Activated T-cell treated with anti-CD3 and anti-CD28 coated beads for 4 hours (primary cell): ENCODE measurements at places on chromosomes 4 and X.

GRCh38 chr4:144574509-144574908 lies 71.4 kb upstream of the HHIP start:
- no peak for DNase-seq

- no peak for DNase-seq
These were observed 46.7 kb downstream of the CXorf49B start for GRCh38 chrX:71809886-71810285.

DNA sequence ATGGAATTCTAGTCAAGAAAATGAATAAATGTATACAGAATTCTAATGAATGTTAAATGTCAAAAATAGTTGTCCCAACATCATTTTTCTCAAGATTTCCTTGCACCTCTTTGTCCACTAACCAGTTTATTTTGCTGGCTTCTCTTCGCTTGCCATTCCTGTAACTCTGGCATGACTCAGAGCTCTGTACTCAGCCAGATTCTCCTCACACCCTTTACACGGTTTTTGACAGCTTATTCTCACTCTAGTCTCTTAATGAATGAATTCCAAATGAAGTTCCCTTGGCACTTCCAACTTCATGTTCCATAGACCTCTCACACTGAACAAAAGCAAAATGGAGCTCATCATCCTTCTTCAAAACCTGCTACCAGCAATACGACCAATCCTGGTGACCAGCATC lies 419.3 kb upstream of the SLIT2 start:
- DNase-seq: no peak

- no peak for DNase-seq
These were observed 10.0 kb downstream of the TMEM164 start for GRCh38 chrX:110012818-110013485.

DNA sequence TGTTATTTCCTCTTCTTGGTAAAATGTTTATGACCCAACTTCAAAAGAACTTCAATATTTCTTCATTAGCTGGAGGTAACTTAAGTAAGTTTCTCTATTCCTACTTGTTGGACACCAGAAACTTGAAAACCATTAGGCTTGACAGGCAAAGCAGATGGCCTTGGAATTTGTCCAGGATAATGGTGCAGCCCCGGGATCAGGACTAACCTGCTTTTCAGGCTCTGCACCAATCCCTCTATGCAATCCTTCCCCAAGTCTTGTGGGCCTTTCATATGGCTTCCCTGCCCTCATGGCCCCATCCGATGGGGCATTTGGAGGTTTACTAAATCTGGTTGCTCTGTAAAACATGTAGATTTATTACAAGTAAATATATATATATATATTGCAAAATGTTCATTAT lies 68.5 kb downstream of the SPINK2 start:
- DNase-seq: no peak

- no peak for DNase-seq
These were observed 40.3 kb downstream of the PPP3CA start for GRCh38 chr4:101306764-101307615.

- no peak for DNase-seq
These were observed at the start of gene BGN for GRCh38 chrX:153494541-153495361. BGN (plus strand) TSS chrX:153494980; CDS start chrX:153504632, 9,652 bp downstream.

DNA sequence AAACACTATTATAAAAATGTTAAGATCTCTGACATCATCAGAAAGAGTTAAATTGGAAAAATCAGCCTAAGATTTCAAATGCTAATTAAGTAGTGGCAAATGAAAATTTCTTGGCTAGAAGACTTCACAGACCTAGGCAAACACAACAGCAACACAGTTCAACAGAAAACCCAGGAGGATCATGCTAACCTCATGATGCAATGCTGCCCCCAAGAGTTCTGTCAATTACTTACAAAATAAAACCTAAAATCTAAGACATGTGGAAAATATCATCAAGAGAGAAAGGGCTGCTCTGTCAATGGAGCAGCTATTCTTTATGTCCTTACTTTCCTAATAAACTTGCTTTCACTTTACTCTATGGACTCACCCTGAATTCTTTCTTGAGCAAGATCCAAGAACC lies 21.0 kb downstream of the S100G start:
- no peak for DNase-seq

DNA sequence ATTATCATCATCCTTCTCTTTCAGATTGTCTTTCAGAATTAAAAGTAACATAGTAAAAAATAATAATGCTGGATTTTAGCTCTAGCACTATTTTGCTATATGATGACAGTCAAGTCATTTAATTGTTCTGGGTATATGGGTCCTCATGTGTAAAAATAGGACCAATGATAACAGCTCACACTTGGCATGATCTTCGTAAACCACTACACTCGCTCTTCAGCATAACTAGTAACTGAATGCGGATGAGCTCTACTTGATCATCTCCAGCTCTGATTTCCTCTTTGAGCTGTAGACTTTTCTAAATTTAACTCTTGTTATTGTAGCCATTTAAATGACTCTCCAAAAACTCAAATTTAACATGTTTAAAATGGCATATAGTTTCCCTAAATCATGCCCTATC lies 831.8 kb upstream of the HS3ST1 start:
- DNase-seq: no peak

DNA sequence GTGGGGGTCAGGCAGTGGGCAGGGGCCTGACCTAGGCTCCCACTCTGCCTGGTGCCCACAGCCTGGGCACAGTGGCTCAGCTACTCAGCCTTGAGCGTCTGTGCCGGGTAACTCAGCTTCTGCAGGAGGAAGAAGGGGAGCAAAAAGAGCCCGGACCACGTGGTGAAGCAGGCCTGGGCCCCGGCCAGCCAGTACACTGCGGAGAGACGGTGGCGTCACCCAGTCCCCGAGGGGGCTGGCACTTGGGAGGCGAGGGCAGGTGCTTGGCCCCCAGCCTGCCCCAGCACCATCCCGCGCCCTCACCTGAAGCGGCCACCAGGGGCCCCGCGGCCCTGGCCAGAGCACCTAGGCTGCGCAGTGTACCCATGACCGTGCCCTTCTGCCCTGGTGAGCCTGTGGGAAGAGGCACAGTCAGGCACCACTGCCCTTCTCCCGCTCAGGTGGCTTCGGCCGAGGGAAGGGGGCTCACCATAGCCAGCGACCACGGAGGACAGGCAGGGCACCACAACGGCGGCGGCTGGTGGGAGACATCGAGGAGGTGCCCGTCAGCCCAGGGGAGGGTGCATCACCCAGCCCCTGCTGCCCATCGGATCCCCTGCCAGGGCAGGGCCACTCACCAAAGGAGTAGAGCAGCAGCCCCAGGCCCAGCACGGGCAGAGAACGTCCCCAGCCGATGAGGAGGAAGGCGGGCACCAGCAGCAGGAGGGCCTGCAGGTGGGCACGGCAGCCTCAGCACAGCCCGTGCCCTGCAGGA lies 32.3 kb downstream of the NOP14 start:
- DNase-seq: no peak

- DNase-seq: peak; percentile 4
These were observed 342 bp downstream of the EOLA2 start for GRCh38 chrX:149937871-149938426.

GRCh38 chr4:139243448-139244365 lies 36.3 kb downstream of the MGARP start:
- DNase-seq: no peak

GRCh38 chr4:75142850-75143249 lies 209.9 kb downstream of the PARM1 start:
- DNase-seq: no peak

DNA sequence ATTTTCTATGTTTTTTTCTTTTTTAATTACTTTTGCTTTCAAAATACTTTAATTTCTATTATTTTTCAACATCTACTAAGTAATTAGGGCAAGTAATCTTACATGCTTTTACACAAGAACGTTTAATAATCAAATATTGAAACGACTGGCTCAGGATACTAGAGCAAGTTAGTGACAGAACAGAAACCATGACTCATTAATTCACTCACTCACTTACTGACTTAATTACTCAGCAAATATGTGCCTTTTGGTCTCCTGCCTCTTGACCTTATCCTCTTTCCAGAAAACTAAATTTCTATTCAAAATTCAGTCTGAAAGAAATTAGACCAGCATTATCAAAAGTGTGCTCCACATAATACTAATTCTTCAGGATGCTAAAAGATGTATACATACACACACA lies 314.9 kb upstream of the TEX13C start:
- no peak for DNase-seq

DNA sequence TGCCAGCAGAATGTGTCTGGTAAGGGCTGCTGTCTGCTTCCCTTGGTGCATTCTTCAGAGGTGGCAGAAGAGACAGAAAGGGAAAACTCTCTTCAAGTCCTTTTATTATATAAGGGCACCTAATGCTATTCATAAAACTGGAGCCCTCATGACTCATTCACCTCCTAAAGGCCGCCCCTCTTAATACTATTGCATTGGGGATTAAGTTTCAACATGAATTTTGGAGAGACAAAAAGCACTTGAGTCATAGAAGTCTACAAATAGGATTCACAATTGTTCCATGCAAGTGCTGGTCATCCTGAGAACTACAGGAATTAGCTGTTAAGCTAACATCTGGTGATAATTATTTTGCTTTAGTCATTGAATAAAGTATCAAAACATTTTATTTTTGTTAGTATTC lies 349.5 kb downstream of the HS3ST1 start:
- DNase-seq: no peak

GRCh38 chrX:105114554-105115130 lies 105.9 kb downstream of the TEX13A start:
- no peak for DNase-seq

- no peak for DNase-seq
These were observed 4.0 kb downstream of the TXK start for GRCh38 chr4:48130100-48130499.

DNA sequence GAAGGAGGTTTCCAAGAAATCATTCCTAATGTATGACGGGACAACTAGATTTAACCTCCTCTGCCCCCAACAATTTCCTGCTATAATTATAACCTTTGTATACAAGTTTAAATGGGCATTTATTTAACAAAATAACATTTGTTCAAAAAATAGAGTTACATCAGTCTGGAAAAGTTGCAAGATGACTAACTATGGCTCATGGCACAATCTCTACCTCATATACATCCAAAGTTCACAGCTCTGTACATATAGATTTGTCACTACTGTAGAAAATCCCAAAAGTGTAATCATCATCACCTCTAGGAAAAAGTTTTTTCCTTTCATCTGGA lies 3.8 kb upstream of the RPS6KA3 start:
- DNase-seq: no peak

DNA sequence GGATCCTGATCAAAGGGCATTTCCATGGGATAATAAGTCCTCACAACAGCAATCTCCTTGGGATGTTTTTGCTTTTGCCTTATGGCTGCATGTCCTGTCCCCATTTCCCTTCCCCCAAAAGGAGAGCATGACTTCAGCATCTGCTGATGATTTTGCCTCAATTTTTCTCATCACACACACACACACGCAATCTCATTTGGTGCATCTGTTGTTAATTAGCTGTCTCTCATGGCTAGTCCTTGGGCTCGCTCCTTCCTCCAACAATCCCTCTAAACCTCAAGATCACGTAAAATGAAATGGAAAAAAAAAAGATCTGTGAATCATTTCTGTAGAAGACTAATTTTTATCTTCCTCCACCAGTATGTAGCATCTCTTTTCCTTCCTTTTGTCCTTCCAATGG lies 153.6 kb downstream of the RBMX2 start:
- DNase-seq: no peak

DNA sequence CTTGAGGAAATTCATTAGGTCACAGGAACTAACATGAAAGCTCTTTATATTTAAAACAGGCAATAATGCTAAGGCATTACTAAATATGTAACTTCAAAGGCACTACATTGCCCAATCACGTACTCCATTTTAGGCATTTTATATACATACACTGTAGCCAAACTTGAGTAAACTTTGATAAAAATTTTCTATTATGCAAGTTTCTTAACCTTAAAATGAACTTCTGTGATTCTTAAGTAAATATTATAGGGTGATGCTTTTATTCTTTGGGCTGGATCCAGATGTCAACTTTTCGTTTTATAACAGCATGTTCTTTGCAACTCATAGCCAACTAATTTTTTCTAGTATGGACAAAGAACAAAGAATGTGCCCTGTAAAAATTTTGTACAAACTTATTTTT lies 28.3 kb upstream of the MAP9 start:
- no peak for DNase-seq

DNA sequence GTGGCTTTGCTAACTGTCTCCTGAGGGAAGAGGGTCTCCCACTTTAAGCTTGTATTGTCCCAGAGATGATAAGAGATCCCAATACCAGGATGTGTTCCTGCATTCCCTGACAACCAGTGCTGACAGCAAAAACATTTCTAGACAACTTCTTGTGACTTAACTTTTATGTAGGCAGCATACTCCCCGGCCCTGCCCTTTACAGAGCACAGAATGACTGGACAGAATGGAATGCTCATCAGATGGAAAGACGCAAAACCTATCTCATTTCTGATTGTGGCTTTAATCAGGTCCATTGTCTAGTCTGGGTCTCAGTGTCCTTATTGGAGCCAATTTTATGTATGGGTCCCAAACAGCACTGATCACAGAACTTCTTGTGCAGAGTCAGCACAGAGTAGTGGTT lies 18.2 kb upstream of the PLAC1 start:
- DNase-seq: no peak

DNA sequence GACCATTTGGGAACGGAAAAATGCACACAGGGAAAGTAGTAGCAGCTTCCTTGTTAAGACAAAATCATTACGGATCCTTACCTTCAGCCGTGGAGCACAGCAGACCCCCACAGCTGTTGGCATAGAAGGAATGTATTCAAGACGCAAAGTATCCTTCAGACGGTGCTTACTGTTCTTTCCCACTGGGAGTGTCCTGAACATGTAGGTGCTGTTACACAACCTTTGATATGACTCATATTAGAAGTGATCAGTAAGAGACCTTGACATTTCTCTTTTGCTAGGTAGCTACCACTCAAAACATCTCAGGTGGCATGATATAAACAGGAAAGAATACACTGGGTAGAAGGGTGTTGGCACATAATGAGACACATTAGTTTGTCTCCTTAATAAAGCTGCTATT lies 154.0 kb upstream of the FMR1 start:
- DNase-seq: no peak
